ENCODE measurements at places on chromosomes 3 and 15.

DNA sequence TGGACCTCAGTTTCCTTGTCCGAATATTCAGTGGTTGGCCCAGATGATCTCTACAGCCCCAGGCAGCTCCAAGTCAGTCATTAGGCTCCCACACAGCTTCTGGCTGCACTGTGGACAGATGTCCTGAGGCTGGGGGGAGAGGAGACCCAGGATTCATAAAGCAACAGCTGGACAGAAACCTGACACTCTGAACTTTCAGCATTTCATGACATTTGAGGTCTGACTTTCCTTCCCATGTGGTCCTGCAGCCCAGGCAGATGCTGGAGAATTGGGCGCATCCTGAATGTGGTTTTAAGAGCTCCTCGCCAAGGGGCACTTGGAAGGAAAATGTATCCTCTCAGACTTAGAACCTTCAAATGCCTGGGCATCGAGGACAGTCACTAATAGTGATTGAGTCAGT, 307.6 kb upstream of the LRRFIP2 start:
- no peak for DNase-seq

DNA sequence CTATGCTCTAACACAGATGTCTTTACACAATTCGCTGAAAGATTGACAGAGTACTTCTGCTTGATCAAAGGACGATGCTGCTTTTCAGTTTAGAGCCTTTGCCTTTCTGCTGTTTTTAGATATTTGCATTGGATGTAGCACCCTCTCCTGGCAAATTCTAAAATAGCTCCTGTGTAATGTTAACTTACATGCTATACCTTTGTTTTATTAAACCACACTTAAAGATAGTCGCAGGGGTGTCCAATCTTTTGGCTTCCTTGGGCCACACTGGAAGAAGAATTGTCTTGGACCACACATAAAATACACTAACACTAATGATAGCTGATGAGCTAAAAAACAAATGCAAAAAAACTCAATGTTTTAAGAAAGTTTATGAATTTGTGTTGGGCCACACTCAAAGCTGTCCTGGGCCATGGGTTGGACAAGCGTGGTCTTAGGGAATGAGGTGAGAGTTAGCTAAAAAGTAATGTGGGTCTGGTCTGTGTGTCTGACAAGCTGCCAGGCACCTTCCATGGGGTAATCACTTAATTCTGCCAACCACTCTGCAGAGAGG, 62.9 kb downstream of the ATG7 start:
- DNase-seq, result peak; percentile 45

DNA sequence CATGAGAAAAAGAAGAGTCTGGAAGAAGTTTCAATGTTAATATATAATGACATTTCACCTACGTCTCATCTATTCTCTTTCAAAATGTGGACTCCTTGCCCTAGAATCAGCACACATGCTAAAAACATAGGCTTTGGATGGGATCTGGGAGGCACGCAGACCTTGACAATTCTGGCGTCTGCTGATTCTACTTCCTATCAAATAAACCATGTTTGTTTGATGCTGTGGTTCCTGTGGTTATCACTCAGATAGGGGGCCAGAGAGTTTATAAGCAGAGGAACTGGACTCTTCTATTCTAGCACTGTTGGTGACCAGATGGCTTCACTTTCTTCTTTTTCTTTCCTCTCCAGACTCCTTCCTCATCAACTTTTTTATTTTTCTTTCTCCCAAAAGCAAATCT, 336.8 kb downstream of the DIPK2A start:
- DNase-seq, result no peak

DNA sequence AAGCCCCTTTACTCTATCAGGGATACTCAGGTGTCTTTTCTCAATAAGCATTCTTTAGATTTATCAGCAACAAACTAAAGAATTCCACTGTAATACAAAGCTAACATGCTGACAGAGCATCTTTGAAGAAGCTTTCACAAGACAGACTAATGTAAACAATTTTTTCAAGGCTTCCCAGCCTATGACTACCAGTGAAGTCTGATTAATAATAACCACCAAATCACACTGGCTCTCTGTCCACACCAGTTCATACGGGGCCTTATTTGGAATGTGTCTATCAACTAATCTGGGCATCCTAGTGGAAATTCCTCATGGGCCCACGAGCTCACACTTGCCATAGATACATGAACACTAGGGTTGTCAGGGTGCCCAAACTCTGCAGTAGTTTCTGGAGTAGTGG, 84.5 kb downstream of the EFL1 start:
- DNase-seq, result no peak
